ENCODE measurements at places on chromosomes 7 and 10.

DNA sequence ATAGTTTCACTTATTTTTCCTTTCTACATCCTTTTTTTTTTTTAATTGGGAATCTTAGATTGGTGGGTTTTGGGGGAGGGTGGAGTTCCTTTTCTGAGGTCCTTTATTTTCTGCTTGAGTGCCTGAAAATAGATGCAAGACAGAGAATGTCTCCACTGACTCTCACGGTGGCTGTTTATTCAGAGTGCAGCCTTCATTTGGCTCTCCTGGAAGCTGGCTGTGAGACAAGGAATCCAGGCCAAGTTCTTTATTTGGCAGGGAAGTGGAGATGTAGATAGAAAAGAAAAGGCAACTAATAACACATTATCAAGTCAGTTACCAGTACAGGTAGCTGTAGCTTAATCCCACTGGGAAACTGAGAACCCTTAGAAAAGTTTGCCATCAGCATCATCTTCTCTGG is 118.6 kb downstream of the CNTNAP2 start:
- DNase-seq: no peak

GRCh38 chr10:49435225-49435624 is 39.3 kb upstream of the DRGX start:
- no peak for DNase-seq

DNA sequence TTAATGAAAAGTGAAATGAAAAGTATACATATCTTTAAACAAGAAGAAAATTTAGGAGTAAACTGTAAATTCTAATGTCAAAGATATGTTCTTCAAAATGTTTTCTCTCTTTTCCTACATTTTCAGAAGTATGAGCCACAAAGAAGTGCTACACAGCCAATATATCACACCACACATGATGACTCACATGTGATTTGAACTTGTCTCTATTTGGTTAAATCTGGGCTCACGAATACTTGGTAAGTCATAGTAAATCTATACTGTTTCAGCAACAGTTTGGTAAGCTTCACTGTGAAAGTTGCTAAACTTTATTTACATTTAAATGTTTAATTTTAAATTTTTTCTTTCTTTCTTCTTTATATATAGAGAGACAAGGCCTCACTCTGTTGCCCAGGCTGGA is 380.6 kb upstream of the IGFBP3 start:
- peak; percentile 72 for DNase-seq

DNA sequence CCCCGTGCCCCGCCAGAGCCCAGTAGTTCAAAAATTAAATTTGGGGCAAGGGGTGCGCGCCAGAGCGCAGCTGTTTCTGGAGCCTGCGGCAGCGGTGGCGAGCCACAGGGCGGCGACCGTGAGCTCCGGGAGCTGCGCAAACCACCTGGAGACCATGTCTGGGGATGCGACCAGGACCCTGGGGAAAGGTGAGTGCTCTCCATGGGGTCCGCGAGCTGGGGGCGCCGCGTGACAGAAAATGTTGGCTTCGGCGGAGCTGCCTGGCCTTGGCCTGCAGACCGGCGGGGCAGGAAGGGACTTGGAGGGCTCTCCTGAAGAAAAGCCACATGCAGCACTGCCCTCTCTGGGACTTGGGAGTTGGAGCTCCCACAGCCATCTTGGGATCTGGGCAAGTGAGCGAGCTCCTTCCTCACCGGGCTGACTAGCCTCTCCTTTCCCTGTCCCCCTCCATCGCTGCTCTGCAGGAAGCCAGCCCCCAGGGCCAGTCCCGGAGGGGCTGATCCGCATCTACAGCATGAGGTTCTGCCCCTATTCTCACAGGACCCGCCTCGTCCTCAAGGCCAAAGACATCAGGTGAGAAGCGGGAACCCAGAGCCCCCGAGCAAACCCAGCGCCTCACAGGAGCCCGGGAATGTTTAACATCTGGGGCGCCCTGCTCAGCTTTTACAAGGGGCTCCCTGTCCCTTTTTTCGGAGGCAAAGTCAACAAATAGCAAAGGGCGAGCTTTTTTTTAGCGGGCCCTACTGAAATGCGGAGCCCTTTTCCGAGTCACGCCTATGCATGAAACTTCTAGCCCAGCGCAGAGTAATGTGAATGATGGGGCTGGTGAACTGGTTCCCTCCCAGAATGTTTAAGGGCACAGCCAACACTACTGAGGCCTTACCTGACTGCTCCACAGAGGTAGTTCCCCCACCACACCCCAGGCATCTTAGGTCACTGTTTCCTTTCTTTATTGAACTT is 6.1 kb downstream of the GSTO2 start:
- DNase-seq: no peak

- DNase-seq: no peak
Measured at GRCh38 chr10:28545967-28546644, 13.2 kb downstream of the WAC start.
